ENCODE measurements at places on chromosomes 3 and 15. TPM values are rescaled to one million over a fixed set of nuclear protein-coding genes. Genes with fewer than 3 reads are reported as not detected.
A peak's percentile ranks its signal among the peaks of the same experiment; 100 is the strongest.

The KBTBD12 gene
- 1.5 TPM for total RNA-seq

The FILIP1L gene
- 12.3 TPM for total RNA-seq

DNA sequence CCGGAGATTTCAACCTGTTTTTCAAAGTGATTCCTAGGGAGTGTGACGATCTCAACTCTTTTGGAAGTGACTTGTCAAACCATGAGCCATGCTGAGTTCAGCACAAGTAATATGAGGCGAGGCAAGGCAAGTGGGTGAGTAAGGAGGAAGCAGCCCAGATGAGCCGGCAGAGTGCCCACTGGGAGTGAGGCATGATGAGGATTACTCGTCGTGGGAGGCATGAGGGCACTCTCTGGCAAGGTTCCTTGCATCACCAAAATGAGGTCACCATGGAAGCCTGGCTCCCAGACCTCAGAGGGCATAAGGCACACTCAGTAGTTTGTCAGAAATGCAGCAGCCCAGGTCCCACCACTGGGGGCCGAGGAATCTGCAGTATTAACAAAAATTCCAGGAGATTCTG lies 636.1 kb downstream of the MAGI1 start:
- no peaks in the 10 kb centered on the region for H3K4me1 ChIP-seq
- no peak overlapping the region for H3K4me3 ChIP-seq
- no peak overlapping the region for H3K27ac ChIP-seq
- H3K27me3 ChIP-seq = no peaks in the 10 kb centered on the region
- no peaks in the 10 kb centered on the region for H3K36me3 ChIP-seq

DNA sequence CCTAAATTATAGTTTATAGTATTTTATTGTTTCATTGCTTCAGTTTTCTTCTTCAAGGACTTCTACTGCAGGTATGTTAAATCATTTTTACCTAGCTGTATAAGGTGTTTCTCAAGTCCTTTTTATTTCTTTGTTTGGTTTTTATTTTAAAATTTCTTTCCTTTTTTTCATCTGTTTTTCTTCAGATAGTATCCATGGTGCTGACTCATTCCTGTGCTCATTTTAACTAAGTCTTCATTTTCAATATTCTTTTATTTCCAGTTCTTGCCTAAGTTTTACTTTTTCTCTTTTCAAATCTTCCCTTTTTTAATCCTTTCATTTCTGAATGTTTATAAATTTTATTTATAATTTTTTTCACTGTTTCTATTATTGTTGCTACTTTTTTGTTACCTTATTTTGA lies 42.3 kb upstream of the STIMATE start:
- no peak overlapping the region for H3K27ac ChIP-seq
- H3K4me1 ChIP-seq = no peaks in the 10 kb centered on the region
- H3K36me3 ChIP-seq = no peaks in the 10 kb centered on the region
- DNase-seq = no peak

- peaks cover 6% of the 10 kb centered on the region for H3K4me1 ChIP-seq
- no peaks in the 10 kb centered on the region for H3K36me3 ChIP-seq
- no peaks in the 10 kb centered on the region for H3K27me3 ChIP-seq
- no peak overlapping the region for H3K27ac ChIP-seq
- no peak overlapping the region for H3K4me3 ChIP-seq
- DNase-seq = peak; percentile 68
These were observed 34.7 kb upstream of the NDUFB4 start for GRCh38 chr3:120561251-120562045.
